ENCODE measurements at places on chromosomes 6 and 20.

DNA sequence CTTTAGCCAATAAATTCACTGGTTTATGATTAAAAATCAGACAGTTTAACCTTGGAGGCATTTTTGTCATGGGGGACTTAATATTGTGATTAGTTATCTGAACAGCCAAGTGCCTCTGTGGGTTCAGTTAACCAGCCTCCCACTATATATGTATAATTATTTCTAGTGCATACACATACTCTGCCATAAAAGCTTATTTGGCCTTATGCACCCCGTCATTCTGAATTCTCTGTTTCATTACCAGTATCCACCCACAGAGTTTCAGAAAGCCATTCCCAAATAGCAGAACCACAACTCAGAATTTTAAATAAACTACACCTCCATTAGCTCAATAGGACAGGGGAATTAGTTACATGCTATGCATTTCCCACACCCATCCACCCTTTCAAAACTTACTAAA, 279.7 kb downstream of the ZFAND3 start:
- no peaks in the 10 kb centered on the region for H3K36me3 ChIP-seq
- no peak for DNase-seq
- no peak overlapping the region for H3K4me3 ChIP-seq

GRCh38 chr20:9088556-9088955, 19.7 kb downstream of the PLCB4 start:
- H3K4me3 ChIP-seq = no peak overlapping the region
- H3K4me1 ChIP-seq = no peaks in the 10 kb centered on the region
- no peaks in the 10 kb centered on the region for H3K27me3 ChIP-seq
- no peak overlapping the region for H3K27ac ChIP-seq

DNA sequence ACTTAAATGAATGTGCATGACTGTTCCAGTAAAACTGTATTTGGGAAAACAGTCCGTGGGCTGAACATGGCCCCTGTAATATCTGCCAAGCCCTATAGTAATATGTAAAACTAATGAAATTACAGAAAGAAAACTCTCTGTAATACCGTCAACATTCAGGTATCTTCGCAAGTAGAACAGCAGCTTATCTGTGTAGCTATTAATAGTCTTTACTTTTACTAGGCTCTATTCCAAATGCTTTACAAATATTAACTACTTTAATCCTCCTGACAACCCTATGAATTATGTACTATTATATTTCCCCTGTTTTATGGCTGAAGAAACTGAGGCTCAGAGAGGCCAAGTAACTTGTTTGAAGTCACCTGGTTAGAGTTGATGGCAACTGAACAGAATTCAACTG, 57.1 kb downstream of the DAAM2 start:
- H3K4me1 ChIP-seq = no peaks in the 10 kb centered on the region
- no peak overlapping the region for H3K4me3 ChIP-seq

DNA sequence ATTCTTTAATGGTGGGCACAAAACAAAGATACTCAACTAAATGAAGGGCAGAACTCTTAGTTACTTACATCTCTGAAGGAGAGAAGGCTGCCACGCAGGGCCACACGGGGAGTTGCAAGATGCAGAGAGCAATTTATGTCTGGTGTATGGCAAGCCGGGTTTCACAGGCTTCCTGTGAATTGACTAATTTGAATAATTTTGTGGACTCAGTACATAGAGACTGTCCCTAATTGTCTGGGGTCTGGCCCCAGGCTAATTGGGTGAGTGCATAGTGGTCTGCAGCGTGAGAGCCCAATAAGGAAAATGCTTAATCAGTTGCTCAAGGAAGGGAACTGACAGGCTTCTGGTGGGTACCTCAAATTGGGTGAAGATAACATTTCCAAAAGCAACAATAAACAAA, 205.7 kb downstream of the OTOR start:
- no peaks in the 10 kb centered on the region for H3K27me3 ChIP-seq
- no peak overlapping the region for H3K27ac ChIP-seq
- no peaks in the 10 kb centered on the region for H3K4me1 ChIP-seq
- H3K4me3 ChIP-seq = no peak overlapping the region

DNA sequence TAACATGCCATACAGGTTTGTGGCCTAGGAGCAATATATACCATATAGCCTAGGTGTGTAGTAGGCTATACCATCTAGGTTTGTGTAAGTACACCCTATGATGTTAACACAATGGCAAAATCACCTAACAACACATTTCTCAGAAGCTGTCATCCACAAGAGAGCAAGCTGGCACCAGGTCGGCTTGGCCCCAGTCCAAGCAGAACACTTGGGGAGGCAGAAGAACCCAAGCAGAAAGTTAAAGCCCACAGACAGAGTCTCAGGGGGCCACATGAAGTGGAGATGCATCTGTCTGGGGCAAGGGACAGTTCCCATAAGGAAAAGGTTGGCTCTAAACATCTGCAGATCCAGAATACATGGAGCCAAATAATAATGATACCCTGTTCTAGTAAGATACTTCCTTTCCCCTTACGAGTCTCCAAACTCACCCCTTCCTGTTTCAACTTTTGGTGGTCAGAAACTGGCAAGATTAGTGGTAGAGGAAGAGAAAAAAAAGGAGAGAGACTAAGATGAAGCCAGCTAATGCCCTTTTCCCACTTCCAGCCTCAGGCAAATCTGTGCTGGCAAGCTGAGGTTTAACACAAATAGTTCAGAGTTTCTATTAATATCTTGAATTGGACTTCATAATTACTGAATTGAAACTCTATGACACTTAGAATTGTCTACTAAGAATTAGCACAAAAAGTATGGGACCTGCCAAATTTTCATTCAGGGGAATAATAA, 29.5 kb downstream of the TCF21 start:
- no peaks in the 10 kb centered on the region for H3K36me3 ChIP-seq
- no peaks in the 10 kb centered on the region for H3K4me1 ChIP-seq
- no peak overlapping the region for H3K4me3 ChIP-seq
- no peak for DNase-seq

DNA sequence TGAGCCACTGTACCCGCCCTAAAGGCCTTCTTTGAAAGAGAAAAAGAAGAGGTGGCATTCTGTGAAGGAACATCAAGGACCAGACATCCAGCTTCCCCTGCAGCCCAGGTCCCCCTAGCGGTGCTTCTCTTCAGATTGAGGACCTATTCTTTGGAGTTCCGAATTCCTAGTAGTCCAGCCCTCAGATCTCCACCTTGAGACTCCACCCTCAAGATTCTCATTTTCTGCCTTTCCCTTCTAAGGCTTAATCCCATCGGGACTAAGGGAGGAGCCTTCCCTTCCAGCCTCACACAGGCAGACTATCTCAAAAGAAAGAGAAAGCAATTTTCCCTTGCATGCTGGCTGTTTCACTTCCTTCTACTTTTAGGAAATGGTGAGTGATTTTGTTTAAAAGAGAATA, 32.5 kb downstream of the MUC22 start:
- H3K27me3 ChIP-seq = peaks cover under 1% of the 10 kb centered on the region
- DNase-seq = no peak
- no peaks in the 10 kb centered on the region for H3K36me3 ChIP-seq
- H3K4me3 ChIP-seq = no peak overlapping the region
- H3K27ac ChIP-seq = no peak overlapping the region
- H3K4me1 ChIP-seq = no peaks in the 10 kb centered on the region

DNA sequence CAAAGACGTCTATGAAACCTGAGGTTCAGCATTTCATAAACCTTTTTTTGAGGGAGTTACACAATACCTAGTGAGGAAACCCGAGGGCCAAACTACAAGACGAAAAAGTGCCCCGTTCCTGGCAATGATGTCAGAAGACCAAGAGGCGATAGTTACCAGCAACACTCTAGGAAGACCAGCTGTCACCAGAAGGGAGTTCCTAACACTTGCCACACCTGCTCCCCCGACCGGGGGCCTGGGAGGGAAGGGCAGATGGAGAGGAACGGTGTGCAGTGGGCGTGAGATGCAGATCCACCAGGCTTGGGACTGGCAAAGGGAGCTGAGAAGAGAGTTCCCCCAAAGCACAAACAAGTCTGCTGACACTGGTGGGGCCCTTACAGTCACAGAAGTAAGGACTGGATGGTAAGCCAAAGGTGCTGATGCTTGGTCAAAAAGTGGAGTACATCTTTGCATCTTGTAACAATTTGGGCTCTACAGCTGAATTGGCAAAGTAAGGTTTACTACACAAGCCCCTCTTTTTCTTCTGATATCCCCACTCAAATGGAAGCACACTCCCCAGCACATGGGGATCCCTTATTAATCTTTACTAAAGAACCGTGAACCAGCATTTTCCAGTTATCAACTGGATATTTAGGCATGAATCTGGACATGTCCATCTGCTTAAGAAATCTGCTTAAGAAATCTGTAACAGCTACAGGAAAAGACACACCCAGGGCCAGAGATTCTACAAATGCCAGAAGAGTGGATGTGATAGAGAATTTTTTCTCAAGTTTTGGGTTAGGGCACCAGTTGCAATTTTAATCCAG, 38.5 kb downstream of the PANK2 start:
- H3K4me1 ChIP-seq = no peaks in the 10 kb centered on the region
- peaks cover 22% of the 10 kb centered on the region for H3K36me3 ChIP-seq
- no peak overlapping the region for H3K27ac ChIP-seq
- H3K27me3 ChIP-seq = no peaks in the 10 kb centered on the region
- no peak overlapping the region for H3K4me3 ChIP-seq
- DNase-seq = no peak

- H3K27ac ChIP-seq = peak overlapping the region; percentile 75
- peak overlapping the region; percentile 90 for H3K4me3 ChIP-seq
Observed at GRCh38 chr6:26420688-26421171, 18.7 kb downstream of the BTN3A1 start.

DNA sequence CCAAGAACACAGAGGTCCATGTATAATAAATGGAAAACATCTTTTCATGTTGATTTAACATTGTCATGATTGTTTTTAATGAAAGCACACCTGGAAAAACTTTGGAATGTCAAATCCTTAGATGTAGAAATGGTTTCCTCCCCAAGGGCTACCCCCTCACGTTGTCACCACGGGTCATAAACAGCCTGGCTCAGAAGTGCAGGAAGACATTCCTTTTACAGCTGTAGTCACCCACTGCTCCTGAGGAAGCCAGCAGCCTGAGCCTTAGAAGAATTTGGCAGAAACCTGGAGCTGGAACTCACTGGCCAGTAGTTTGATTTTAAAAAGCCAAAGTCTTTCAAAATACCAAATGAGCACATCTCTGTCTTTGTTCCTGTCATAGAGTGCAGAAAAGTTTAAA, 23.7 kb downstream of the ADGRF5 start:
- H3K27me3 ChIP-seq = no peaks in the 10 kb centered on the region
- no peak overlapping the region for H3K4me3 ChIP-seq
- no peaks in the 10 kb centered on the region for H3K4me1 ChIP-seq
- no peaks in the 10 kb centered on the region for H3K36me3 ChIP-seq
- no peak for DNase-seq

DNA sequence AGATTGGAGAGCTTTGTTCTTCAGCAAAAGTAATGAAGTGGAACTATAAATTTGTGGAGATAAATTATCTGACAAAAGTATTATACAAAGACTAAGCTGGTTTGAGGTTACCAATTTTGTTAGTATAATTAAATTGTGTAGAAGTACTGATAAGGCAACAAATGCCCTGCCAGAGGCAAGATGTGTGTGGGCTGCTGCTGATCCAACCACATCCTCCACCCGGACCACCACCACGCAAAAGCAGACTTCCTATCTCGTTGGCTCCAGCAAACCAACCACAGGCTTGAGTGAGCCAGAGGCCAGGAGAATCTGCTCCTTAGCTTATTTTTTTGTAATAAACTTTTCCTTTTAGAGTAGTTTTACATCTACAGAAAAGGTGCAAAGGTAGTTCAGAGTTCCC, 1.1 kb upstream of the MYLK4 start:
- H3K27me3 ChIP-seq = no peaks in the 10 kb centered on the region
- H3K27ac ChIP-seq = no peak overlapping the region
- H3K4me1 ChIP-seq = no peaks in the 10 kb centered on the region
- DNase-seq = no peak
- H3K4me3 ChIP-seq = no peak overlapping the region
- no peaks in the 10 kb centered on the region for H3K36me3 ChIP-seq

DNA sequence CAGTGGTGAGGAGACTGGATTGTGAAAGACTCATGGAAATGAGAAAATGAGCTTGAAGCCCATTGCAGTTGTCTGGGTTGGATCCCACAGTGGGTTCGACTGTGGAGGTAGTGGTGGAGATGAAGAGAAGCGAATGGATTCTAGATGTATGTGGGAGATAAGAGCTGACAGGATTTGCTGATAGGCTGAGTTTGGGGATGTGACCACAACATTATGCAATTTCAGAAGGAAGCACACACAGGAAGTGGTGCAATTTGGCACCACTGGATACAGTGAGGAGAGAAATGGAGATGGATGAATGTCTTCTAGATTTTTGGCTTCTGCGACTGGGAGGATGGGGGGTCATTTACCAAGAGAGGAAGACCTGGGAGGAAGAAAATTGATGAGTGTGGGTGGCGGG, 64.4 kb upstream of the MAFB start:
- H3K4me3 ChIP-seq = no peak overlapping the region
- H3K27ac ChIP-seq = no peak overlapping the region
- peaks cover 12% of the 10 kb centered on the region for H3K4me1 ChIP-seq
- DNase-seq = no peak
- no peaks in the 10 kb centered on the region for H3K27me3 ChIP-seq
- no peaks in the 10 kb centered on the region for H3K36me3 ChIP-seq

DNA sequence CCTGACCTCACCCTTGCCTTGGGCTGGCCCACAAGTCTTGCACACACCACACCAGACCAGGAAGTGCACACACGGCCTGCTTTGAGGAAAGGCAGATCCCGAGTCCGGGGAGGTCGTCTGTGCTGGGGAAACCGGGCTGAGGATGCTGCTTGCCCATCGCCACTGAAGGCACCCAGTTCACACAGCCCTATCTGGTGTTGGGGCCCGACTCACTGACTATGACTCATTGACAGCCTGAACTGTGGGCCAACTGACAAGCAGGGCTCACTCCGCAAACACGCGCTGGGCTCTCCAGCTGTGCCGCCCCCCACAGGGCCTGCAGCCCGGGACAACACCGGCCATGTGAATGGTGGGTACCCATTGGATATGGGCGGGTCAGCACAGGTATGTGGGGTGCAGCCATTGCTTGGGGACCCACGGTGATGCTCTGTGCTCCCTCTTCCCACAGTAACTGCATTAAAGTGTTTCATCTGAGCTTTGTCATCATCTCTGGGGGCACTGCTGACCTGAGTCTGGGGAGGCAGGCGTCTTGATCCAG, 1.6 kb downstream of the SAMD10 start:
- no peaks in the 10 kb centered on the region for H3K27me3 ChIP-seq
- H3K27ac ChIP-seq = peak overlapping the region; percentile 72
- H3K36me3 ChIP-seq = peaks cover 12% of the 10 kb centered on the region
- H3K4me1 ChIP-seq = peaks cover 41% of the 10 kb centered on the region
- peak overlapping the region; percentile 62 for H3K4me3 ChIP-seq
- no peak for DNase-seq

GRCh38 chr6:170250455-170250854, 40.4 kb downstream of the DLL1 start:
- H3K4me1 ChIP-seq = no peaks in the 10 kb centered on the region
- DNase-seq = no peak

DNA sequence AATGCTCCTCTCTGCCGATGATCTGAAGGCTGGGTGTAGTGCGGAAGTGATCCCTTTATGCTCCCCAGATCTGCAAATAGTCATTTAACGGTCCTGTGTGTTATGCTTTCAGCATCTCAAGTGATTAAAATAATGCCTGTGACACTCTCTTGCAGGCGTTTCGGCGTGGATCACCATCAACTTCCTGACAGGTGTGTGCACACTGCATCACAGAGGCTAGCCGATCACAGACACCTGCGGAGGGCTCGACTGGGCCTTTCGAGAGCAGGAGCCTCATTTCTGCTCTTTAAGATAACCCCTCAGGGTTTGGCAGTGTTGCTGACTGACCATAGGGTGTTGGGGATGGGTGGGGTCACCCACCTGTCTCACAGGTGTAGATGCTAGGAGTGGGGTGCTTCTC, 20.0 kb downstream of the ENTPD6 start:
- no peak for DNase-seq
- no peaks in the 10 kb centered on the region for H3K27me3 ChIP-seq
- peaks cover 55% of the 10 kb centered on the region for H3K36me3 ChIP-seq
- no peaks in the 10 kb centered on the region for H3K4me1 ChIP-seq
